GM13977 (cell line): ENCODE measurements at places on chromosomes 11 and 22.
A peak's percentile ranks its signal among the peaks of the same experiment; 100 is the strongest.

DNA sequence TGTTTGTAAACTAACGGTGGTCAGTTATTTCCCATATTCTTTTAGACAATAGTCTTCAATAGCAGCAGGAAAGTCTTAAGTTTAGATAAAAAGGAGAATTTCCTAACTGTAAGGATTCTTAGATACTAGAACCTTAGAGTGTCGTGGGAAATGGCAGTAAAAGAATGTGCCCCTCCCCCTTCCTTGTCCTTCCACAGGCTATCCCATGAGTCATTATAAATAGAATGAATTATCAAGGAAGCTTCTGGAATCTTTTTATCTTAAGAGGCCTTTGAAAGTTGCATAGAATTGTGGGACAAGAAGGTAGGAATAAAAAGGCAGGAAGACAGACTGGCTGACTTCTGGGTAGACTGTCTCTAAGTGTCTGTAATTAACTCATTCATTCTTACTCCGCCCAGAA, 165.2 kb upstream of the TBCEL start:
- no peak for DNase-seq

- no peak for DNase-seq
These were observed 42.3 kb downstream of the TRMU start for GRCh38 chr22:46377525-46378425.

GRCh38 chr11:45216031-45216430, 69.6 kb downstream of the PRDM11 start:
- no peak for DNase-seq

DNA sequence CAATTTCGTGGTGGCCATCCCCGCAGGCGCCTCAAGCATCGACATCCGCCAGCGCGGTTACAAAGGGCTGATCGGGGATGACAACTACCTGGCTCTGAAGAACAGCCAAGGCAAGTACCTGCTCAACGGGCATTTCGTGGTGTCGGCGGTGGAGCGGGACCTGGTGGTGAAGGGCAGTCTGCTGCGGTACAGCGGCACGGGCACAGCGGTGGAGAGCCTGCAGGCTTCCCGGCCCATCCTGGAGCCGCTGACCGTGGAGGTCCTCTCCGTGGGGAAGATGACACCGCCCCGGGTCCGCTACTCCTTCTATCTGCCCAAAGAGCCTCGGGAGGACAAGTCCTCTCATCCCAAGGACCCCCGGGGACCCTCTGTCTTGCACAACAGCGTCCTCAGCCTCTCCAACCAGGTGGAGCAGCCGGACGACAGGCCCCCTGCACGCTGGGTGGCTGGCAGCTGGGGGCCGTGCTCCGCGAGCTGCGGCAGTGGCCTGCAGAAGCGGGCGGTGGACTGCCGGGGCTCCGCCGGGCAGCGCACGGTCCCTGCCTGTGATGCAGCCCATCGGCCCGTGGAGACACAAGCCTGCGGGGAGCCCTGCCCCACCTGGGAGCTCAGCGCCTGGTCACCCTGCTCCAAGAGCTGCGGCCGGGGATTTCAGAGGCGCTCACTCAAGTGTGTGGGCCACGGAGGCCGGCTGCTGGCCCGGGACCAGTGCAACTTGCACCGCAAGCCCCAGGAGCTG, 24.8 kb downstream of the ADAMTS15 start:
- no peak for DNase-seq

- no peak for DNase-seq
These were observed 4.6 kb downstream of the LGALS12 start for GRCh38 chr11:63510360-63511047.

GRCh38 chr22:35274154-35274871, 17.0 kb downstream of the HMGXB4 start:
- DNase-seq: no peak

DNA sequence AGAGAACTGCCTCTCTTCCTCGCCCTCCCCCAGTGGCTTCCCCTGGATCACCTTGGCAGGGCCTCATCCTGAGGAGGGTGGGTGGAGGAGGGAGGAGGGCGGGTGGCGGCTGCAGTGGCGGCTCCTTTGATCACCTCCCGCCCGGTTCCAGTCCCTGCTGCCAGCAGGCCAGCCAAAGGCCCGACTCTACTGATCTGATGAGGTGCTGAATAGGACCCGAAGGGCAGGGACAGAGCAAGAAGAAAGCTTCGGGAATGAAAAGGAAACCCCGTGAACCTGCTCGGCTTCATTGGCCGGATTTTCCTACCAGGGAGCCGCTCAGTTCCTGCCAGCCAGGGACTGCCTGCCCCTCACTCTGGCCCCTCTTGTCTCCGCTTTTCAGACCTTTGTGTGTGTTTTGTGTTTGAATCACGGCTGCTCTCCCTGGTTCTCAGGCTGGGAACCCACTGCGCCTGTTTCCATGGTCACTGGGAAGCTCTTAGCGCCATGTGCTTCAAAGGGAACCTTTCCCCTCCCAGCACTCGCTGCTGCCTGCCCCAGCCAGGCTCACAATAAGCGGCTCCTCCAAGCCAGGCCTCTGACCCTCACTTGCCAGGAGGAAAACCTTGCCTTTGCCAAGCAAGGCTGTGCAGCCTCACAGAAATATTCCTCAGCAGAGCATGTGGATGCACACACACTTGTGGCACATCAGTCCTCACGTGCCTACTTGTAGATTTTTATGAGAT, 56.8 kb downstream of the C22orf31 start:
- DNase-seq: no peak

DNA sequence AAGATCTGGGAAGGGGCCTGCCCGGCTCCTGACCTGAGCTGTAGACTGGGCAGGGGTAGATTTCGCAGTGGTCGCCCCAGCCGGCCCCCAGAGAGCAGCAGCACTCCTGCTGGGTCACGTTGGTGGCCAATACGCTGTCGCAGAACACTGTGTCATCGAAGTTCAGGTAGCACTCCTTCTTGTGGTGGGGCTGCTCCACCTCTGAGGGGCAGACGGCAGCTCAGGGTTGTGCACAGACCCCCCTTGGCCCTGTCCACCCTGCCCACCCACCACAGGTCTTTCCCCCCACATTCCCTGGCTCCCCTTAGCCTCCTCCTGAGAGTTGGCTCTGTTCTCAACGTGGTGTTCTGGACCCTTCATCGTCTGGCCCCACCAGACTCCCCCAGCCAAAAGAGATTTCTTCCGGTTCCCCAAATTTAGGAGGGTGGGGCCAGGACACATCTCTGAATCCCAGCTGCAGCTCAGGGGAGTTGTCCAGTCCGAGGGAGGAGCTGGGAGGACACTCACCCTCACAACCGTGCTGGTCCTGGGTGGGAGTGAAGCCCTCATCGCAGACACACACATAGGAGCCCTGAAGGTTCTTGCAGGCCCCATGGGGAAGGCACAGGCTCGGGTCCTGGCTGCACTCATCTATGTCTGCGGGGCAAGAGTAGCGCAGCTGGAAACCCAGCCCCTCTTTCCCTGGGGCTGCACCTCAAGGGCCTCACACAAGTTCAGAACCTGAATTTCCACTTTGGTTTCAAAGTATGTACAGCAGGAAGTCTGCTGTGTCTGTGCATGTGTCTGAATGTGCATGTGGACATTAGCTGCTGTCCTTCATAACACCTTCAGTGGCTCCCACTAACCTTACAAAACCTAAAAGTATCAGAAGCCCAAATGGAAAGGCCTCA, 16.5 kb downstream of the SCYL1 start:
- DNase-seq: no peak

GRCh38 chr11:45082744-45083543, 63.5 kb upstream of the PRDM11 start:
- DNase-seq: no peak

DNA sequence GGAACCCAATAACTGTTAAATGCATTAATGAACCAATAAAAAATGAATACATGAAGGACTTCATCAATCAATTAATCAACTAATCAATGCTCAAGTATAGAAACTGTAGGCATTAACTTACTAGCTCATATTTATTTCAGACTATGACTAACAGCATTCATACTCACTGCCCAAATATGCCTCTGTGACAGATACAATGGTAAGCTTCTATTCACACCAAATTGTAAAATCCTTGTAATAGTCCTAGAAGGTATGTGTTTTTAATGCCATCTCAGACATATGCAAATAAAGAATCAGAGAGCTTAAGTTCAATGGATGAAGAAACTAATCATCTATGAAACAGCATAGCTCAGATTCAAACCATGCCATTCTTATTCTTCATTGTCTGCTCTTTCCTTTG, 1253.6 kb upstream of the TENM4 start:
- no peak for DNase-seq

- DNase-seq: no peak
These were observed 75.9 kb downstream of the LDLRAD3 start for GRCh38 chr11:36019722-36020121.

DNA sequence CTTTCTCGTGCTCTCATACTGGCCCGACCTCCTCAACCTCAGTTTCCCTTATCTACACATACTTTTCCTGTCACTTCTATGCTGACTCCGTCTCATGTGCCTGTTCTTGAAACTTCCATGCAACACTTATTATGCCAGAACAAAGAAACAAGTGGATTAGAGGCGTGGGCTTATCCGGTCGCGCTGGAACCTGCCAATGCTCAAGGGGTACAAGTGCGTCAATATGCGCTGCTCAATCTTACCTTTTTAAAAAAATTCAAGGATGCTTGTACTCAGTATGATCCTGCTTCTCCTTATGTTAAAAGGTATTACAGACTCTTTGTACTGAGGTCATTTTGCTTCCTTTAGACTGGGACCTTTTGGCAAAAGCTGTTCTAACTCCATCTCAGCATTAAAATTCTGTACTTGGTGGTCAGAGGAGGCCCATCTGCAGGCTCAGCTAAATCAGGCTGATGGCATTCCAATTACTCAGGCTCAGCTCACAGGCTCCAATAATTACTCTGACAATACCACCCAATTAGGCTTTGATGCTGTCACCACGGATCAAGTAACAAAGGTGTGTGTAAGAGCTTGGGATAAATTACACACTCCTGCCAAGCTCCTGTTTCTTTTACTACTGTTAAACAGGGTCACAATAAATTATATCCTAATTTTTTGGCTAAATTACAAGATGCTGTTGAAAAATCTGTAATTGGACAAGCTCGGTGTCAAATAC, 26.3 kb upstream of the ALDH3B2 start:
- no peak for DNase-seq

DNA sequence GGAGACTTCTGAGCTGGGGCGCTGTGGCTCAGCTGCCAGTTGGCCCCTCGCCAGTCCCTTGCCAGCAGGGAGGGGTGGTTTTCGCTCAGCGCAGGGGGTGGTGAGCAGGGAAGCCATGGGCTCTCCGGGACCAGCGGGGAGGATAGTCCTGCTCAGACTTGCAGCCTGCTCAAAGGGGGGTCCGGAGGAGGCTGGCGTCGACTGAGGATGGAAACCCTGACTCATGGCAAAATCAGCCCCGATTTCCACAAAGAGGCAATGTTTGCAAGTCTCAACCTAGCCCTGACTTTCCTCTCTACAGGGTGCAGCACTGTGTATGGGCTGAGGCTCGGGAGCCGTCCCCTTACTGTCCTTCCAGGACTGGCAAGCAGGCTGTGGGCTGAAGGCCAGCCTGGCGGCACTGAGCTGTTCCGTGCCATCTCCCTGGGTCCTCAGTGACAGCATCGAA, 35.1 kb downstream of the FBLN1 start:
- no peak for DNase-seq

GRCh38 chr11:83051760-83052671, 19.7 kb downstream of the RAB30 start:
- no peak for DNase-seq

- DNase-seq: no peak
These were observed 31.8 kb downstream of the ARHGAP1 start for GRCh38 chr11:46668480-46669085.

DNA sequence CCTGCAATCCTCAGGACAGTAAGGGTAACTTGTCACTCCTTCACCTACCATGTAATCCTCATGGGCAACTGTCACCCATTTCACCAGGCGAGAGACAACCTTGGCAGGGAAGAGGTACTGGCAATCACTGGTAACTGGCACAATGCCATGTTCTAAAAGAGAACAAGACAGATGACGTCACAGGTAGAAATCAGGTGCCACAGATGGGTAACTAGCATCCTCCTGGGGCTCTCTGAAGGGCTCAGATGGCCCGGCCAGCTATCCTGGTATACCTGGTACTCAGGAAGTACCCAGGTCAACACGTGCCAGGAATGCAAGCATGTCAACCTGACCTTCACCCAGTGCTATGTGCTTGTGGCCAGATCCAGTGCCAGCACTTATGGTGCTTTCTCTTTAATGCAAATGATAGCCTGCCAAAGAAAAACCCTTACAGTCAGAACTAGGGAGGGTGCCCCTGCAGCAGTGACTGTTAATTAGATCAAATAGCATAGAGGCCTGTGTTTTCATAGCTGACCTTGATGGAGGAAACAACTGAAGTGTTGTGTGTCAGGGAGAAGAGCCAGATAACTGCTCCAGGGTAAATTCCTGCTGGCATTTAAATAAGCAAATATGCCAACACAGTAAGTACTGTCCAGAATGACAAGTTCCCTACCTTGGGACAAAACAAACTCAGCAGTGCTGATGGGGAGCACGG, 36.2 kb downstream of the THOC5 start:
- no peak for DNase-seq

- no peak for DNase-seq
These were observed 57.9 kb downstream of the TRIM29 start for GRCh38 chr11:120079750-120080610.

GRCh38 chr22:22894740-22895731, 7.4 kb downstream of the IGLL5 start:
- no peak for DNase-seq

DNA sequence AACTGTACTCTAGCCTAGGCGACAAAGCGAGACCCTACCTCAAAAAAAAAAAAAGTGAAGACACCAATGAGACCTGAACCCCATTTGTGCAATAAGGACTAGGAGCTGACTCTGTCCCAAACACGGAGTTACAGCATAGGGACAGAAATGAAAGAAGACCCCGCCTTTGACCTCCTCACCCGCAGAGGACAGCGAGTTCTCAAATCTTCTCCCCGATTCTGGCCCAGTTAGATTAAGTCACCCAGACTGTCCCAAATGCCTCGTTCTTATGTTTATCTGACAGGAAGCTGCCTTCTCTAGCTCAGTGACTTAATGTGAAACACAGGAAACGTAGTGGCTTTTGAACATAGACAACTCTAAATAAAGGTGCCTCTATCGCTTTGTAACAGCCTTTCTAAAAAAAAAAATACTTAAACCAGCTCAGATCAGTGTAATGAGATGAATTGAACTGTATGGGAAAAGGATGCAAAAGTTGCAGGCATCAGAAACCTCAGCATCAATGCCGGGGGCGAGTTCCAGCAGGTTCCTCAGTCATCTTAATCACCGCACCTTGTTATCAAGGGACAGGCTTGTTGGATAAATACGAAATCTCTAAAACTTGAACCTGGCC, 10.6 kb downstream of the MYH9 start:
- DNase-seq: peak; percentile 74

DNA sequence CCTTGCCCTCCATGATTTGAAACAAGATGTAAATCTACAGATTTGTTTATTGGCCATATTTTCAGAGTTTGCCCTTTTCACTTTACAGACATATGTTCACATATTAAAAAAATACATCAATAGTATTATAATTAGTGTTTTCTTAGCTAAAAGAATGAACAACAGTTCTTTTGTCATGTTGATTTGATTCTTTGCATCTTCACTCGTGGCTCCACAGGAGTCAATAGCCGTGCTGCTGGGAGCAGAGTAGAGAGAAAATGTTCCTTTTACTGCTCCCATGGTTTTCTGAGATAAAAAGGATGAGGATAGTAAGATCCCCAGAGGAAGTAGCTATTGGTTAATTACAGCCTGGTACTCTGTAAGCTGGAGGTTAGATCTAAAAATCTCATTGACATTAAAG, 151.2 kb downstream of the PGR start:
- no peak for DNase-seq
